ENCODE measurements at places on chromosomes 6 and 20. TPM values are rescaled to one million over a fixed set of nuclear protein-coding genes. Genes with fewer than 3 reads are reported as not detected.

GRCh38 chr6:124857746-124858145 lies 104.5 kb upstream of the RNF217 start:
- no peak for DNase-seq

- DNase-seq, result peak; percentile 91
Measured at GRCh38 chr6:106084106-106084988, 1.8 kb upstream of the PRDM1 start.

DNA sequence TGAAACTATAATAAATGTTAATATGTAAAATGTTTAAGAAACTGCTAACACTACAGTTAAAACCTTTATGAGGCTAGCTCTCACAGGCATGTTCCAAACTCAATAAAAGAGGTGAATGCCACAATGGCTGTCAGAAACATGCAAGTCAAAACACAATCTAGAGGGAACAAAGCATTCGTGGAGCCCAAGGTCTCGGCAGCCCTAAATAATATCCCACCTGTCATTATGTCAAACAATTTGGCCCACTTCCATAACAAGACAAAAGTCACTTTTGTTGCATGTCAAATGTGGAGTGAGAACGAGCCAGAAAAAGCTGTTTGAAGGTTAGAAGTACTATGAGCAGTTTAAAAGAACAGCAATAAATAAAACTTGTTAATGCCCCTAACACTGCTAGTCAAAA lies 181.9 kb downstream of the GMDS start:
- DNase-seq, result no peak

GRCh38 chr6:170007468-170008293 lies 256.3 kb downstream of the ERMARD start:
- no peak for DNase-seq

DNA sequence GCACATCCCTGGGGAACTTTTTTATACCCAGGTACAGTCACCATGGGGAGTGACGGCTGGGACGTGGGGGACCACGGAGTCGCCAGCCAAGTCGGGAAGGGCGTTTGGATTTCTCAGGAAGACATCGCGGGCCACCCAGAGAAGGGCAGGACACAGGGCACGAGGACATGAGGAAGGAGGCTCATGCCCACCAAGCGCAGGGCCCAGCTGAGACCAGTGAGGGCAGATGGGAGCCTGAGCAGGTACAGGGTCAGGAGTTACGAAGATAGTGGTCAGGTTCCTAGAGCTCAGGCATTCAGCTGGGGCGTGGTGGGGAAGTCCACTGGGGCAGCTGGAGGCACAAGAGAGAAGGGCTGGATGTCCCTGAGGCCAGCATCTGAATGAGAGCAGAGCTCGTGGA lies 74.6 kb downstream of the ZNF133 start:
- DNase-seq, result no peak

DNA sequence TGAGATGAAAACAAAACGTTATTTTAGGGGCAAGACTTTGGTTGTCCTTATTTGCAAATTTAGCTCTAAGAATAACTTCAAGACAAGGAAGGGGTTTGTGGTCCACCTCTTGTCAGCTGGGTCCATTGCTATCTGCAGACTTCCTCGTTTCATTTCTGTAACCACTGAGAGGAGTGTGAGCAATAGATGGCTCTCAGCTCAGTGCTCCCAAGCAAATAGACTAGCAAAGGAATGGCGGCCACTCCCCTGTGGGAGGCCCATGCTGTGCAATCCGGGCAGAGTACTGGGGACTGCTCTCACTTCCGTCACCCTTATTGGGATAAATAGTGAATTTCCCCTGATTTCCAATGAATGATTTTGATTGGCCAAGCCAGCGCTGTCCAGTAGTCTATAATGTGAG lies 176.6 kb downstream of the ZDHHC14 start:
- DNase-seq, result no peak

- no peak for DNase-seq
Measured at GRCh38 chr6:117685359-117685758, 10.1 kb downstream of the NUS1 start.

GRCh38 chr6:55528624-55529023 lies 50.4 kb downstream of the HMGCLL1 start:
- DNase-seq, result peak; percentile 31

GRCh38 chr6:60754879-60755278 lies 1531.1 kb downstream of the KHDRBS2 start:
- no peak for DNase-seq

- DNase-seq, result no peak
Measured at GRCh38 chr20:47150403-47151152, 205.9 kb downstream of the ZMYND8 start.

GRCh38 chr20:10536531-10536930 lies 101.4 kb downstream of the SLX4IP start:
- no peak for DNase-seq

TAPBP gene
- 300 TPM for total RNA-seq

RIPPLY2 gene
- total RNA-seq, result not detected

SNAP91 gene
- 0.34 TPM for total RNA-seq

CCNC gene
- 69.8 TPM for total RNA-seq

TP53TG5 gene
- total RNA-seq, result not detected

DCDC2 gene
- 37.1 TPM for total RNA-seq

All from kidney epithelial cell (primary cell).